ENCODE measurements at places on chromosomes 11 and 22.

GRCh38 chr11:61053191-61053590, 49.1 kb upstream of the CD5 start:
- DNase-seq: no peak

DNA sequence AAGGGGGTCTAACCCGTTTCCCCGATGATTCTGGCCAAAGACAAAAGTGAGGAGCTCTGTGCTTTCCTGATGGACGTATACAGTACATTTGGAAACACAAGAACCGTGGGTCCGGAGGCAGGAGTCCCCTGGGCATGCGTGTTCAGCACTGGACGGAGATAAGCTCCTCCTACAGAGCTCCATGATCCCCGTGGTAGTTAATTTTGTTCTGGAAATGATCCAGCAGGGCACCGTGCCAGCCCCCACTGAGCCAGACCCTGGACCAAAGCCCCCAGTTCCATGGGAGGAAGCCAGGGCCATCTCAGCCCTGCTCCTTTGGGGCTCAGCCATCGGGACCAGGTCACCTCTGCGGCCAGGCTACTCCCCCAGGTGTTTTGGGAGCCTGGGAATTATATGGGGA, 83.3 kb downstream of the TRMU start:
- no peak for DNase-seq

DNA sequence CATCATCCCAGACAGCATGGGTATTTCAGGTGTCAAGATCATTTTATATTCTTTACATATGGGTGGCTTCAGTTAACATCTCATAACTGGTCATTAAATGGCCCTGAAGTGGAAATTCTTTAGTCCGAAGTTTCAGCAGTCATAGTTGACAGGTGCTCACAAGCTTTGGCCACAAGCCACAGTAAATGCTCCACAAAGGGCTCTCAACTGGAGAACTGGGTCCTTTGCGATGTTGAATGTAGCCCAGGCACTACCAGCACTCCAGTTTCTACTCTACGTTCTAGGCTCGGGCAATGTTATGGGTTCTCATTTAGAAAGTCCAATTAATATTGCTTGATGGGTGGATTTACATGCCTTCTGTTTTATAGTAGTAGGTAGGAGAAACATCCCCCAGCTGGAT, 206.3 kb downstream of the CWF19L2 start:
- DNase-seq: no peak

- DNase-seq: no peak
Measured at GRCh38 chr11:112694813-112695212, 266.4 kb upstream of the NCAM1 start.

DNA sequence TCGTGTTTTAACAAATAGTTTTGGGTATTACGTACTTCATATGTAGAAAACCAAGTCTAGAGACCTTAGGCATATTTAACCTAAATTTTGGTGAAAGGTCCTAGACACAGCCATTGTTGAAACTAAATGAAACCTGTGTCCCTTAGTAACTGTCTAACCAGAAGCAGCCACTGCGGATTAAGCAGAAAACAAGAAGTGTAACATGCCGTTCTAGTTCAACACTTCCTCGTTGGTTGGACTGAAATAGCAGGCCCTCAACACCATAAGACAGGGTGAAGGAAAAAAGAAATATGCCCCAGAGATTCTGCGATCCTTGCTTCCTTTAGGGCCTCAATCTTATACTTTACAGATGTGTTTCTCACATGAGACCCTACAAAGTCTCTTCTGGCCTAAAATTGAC, 2.0 kb downstream of the NAA40 start:
- DNase-seq: no peak

DNA sequence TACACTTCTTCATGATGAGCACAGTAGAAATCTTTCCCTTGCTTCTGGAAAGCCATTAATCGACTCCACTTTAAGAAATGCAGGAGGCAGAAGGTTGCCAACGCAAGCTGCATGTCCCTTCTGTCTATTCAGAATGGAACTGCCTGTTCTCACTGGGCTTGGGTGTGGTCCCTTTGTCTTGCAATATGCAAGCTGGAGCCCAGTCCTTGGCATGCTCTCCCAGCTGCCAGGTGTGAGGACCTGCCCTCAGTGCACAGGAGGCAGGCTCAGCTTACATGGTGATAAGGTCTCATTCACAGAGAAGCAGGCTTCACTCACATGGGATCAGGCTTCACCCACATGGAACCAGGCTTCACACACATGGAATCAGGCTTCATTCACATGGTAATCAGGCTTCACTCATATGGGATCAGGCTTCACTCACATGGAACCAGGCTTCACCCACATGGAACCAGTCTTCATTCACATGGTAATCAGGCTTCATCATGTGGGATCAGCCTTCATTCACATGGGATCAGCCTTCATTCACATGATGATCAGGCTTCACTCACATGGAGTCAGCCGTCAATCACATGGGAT, 59.2 kb upstream of the USP47 start:
- no peak for DNase-seq

- DNase-seq: no peak
Measured at GRCh38 chr11:69157822-69158231, 2.1 kb downstream of the SMIM38 start.

DNA sequence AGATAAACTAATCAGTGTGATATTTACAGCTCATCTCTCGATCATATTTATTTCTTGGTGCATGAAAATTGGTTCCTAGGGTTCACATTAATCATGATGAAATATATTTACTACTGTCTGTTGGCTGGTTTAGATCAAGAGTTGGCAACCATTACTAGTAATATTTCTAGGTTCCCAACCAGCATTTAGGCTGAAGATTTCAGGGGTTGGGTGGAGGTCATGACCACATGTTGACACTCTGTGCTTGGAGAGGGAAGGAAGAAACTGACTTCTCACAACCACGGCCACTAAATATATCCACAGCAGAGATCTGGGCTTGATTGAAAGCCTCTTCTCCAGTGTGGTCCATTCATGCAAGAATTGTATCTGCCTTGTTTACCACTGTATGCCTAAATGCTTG, 87.9 kb downstream of the ALX4 start:
- no peak for DNase-seq

GRCh38 chr11:64878223-64878493, 263 bp downstream of the EHD1 start:
- DNase-seq: no peak

DNA sequence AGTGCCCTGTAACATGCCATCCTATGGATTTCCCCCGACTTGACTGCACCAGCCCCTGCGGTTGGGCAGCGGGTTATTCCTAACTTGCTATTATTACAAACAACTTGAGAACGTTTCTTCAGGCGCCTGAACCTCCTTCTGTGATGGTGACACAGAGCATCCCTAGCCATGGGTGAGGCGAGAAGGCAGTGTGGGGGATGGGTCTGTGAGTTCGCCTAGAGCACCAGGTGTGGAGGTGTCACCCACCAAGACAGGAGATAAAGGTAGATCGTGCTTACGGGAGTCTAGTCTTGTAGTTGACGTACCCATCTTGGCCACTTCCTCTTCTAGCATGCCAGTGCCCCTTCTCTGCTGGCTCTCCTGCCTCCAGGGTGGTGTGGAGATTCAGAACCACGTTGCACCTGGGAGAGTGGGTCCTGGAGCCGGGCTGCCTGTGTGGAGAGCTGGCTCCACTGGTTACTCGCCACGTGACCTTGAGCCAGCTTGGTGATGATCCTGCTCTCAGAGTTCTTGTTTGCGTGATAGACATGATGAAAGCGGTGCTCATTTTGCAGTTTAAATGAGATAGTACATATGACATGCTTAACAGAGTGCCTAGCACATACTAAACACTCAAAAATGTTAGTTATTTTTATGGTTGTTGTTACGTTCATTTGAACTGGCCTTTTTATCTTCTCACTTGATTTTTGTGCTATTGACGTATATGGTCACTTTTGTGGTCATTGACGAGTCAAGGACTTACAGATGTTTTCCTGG, 37.8 kb downstream of the TBC1D22A start:
- DNase-seq: no peak

DNA sequence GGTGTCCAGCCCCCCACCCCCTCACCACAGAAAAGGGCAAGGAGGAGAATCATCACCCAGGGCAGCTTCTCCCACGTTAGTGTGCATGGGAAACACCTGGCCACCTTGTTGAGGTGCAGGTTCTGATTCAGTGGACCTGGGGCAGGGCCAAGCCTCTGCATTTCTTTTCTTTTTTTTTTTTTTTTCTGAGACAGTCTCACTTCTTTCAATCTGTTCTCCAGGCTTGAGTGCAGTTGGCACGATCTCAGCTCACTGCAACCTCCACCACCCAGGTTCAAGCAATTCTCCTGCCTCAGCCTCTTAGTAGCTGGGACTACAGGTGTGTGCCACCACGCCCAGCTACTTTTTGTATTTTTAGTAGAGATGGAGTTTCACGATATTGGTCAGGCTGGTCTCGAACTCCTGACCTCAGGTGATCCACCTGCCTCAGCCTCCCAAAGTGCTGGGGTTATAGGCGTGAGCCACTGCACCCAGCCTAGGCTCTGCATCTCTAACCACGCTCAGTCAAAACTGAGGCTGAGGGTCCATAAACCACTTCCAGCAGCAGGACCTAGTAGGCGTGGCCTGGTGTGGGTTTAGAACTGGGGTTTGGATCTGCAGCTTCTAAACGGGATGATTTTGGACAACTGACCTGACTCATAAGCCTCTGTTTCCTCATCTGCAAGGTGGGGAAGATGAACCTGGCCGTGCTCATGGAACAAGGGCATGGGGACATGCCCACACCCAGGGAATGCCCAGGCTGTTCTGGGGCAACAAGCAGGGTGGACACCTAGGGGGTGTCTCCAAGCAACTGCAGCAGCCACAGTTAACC, 734 bp downstream of the ZP1 start:
- DNase-seq: no peak

DNA sequence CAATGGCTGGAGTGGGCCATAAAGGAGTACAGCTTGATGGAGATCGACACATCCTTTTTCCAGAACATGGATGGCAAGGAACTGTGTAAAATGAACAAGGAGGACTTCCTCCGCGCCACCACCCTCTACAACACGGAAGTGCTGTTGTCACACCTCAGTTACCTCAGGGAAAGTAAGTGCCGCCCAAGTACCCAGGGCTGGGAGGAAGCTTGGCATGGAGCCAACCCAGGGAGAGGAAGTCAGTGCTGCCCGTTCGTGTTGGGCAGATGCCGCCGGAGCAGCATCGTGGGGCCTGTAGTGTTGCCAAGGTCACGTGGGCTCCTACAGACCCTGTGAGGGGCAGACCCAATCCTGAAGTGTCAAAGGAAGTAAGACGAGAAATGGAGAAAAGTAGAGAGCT, 78.9 kb downstream of the FLI1 start:
- no peak for DNase-seq

- DNase-seq: no peak
Measured at GRCh38 chr11:128603003-128603696, 15.8 kb upstream of the ETS1 start.

GRCh38 chr11:46296059-46296527, 18.6 kb downstream of the CREB3L1 start:
- DNase-seq: no peak

- peak; percentile 41 for DNase-seq
Measured at GRCh38 chr22:28381429-28382167, 298.0 kb downstream of the TTC28 start.

DNA sequence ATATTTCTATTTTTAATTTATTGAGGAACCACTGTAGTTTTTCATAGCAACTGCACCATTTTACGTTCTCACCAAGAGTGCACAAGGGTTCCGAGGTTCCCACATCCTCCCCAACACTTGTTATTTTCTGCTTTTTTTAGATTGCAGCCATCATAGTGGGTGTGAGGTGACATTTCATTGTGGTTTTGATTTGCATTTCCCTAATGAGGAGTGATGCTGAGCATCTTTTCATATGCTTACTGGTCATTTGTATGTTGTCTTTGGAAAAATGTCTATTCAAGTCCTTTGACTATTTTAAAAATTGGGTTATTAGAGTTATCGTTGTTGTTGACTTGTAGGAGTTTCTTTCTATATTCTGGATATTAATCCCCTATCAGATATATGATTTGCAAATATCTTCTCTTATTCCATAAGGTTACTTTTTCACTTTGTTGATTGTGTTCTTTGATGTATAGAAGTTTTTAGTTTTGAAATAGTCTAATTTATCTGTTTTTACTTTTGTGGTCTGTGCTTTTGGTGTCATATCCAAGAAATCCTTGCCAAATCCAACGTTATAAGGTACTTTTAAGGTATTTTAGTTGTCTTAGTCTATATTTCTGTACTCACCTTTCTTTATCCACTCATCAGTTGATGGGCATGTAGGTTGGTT, 9.0 kb downstream of the NEAT1 start:
- no peak for DNase-seq

- DNase-seq: no peak
Measured at GRCh38 chr11:39678996-39679395, 1780.5 kb downstream of the LRRC4C start.

DNA sequence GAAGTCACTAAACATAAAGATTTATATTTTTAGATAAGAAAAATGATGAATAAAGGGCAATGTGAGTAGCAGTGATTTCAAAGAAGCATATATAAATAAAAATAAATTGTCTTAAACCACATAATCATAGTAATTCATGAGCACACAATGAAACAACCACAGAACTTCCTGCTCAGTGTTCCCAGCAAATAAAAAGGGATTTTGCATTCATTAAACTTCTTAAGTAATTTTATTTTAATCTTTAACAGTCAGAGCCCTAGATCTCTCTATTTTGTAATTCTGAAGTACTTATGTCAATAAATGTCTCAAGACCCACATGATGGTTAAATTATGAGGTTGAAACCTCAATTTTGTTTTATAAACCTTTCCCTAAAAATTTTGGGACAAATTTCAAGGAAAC, 14.5 kb upstream of the MMP20 start:
- no peak for DNase-seq

DNA sequence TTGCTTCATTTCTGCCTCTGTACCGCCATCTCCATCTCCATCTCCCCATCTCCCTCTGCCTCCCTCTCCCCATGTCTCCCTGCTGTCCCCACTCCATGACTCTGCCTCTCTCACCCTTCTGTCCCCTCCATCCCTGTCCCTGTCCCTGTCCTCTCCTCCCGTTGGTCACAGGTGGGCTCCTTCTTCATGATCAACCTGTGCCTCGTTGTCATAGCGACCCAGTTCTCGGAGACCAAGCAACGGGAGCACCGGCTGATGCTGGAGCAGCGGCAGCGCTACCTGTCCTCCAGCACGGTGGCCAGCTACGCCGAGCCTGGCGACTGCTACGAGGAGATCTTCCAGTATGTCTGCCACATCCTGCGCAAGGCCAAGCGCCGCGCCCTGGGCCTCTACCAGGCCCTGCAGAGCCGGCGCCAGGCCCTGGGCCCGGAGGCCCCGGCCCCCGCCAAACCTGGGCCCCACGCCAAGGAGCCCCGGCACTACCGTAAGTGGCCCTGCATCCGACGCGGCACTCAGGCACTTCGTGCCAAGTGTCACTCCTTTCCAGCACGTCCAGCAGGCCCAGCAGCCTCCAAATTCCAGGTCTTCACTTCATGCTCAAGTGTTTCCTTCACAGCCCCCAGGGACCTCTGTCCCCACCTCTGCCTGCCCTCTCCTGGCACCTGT, 76.0 kb downstream of the CACNA1I start:
- no peak for DNase-seq

DNA sequence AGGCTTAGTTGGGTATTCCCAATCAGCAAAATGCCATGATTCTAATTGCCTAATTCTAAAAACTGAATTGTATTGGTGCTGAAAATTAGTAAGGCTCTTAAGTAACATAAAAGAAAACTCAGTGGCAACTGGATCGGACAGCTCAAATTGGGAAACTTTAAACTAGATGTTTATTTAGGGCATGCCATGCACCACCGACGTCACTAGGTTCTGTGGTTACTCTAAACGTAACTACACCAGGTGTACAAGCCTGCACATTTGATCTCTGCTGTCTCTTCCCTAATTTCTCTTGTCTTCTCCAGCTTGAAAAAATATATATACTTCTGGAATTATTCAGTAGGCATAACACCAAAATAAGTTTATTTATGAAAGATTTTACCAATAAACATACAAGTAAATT, 378.2 kb downstream of the DCDC1 start:
- DNase-seq: no peak

Data from BJ (cell line).